Adrenal gland (tissue), 19 donors: ENCODE measurements at places on chromosomes 5 and 9. TPM values are rescaled to one million over a fixed set of nuclear protein-coding genes. Genes with fewer than 3 reads are reported as not detected.

- DNase-seq = no peak
Measured at GRCh38 chr5:151628112-151628823, 37.1 kb upstream of the FAT2 start.

DNA sequence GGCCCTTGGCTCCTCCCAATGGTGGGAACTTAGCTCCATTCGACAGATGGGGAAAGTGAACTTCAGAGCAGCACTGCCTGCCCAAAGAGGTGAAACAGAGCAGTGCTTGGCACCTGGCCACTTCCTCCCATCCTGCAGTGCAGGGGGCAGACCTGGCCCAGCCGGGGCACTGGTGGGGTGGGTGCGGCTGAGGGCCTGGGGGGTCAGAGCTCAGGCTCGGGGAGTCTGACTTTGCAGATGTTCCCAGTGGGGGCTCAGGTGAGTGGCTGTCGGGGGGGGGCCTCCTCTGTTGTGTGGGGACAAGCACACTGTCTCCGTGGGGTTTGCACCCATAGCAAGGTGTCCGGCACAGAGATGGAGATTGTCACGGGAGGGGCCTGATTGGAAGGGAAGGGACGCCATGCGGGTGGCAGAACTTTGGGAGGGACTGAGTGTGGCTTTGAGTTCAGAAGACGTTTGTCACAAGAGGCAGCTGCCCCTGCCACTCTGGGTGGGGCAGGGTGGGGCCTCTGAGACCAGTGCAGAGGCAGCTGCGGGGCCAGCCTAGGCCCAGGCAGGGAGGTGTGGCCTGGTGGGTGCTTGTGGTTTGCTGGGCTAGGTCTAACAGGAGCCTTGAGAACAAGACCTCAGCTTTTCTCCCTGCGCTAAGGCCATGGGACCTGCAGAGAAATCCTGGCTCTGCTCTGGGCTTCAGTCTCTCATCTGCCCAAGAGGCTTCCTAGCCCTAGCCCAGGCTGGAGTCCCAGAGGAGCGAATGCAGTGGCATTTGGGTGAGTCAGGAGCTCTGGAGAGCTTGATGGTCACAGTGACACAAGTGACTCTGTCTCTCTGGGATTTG, 2.5 kb downstream of the MYMK start:
- DNase-seq = no peak

DNA sequence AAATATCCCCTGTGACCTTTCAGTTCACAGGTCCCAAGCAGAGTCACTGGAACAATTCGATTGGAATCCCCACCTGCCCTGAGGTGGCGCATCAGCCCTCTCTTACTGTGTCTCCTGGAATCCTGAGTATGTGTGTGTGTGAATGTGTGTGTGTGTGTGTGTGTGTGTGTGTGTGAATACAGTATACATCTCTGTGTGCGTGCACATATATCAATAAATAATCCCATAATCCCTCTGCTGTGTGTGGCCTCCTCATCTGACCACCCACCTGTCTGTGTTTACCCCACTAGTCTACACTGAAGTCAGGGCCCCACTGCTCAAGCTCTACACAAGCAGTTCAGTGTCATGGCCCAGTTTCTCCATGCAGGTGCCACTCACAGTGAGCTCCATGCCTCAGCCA, 187.4 kb downstream of the ERCC6L2 start:
- no peak for DNase-seq

ZFP37 gene
- 1.7 TPM for total RNA-seq

BTF3 gene
- 634 TPM for total RNA-seq
